ENCODE measurements at places on chromosomes 2 and 18.

- no peak for DNase-seq
Measured at GRCh38 chr18:25798046-25798445, 292.4 kb downstream of the SS18 start.

GRCh38 chr2:137381731-137382130 is 582.5 kb upstream of the HNMT start:
- DNase-seq: no peak

GRCh38 chr18:65544701-65545100 is 206.1 kb upstream of the CDH7 start:
- no peak for DNase-seq

GRCh38 chr2:109031476-109032228 is 42.6 kb upstream of the EDAR start:
- peak; percentile 60 for DNase-seq

GRCh38 chr2:120323214-120323613 is 22.7 kb upstream of the INHBB start:
- no peak for DNase-seq

DNA sequence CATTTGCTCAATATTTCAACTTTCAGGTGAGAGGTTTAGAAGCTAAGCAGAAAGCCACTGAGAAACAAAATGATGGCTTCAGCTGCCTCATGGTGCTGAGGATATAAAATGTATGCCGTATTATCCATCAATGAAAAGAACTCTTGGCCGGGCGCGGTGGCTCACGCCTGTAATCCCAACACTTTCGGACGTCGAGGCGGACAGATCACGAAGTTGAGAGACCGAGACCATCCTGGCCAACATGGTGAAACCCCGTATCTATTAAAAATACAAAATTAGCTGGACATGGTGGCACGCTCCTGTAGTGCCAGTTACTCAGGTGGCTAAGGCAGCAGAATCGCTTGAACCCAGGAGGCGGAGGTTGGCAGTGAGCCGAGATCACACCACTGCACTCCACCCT is 6.0 kb upstream of the SYT4 start:
- no peak for DNase-seq

DNA sequence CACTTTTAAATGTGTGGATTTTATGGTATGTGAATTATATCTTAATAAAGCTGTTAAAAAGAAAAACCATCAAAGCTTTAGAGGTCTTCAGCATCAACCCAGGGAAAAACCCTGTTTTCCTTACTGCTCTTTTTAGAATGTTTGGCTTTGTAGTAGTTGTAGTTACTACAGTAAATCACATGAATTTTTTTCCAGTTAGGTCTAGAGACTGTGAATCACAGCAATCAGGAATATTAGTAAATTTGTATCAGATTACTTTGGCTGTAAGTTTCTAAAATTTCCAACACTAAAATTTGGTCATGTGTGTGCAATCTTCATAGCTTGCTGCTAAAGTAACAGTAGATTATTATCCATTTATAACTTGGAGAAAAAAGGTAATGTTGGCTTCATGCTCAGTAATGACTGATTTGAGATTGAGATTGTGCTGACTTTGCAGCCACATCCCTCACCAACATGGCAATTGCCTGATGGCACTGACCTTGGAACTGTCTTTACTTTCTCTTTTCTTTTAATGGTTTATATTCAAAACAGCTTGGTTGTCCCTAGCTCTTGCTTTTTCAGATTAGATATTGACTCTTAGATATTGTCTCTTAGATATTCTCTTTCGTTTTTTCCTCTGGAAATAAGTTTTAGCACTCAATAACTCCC is 41.1 kb downstream of the LCLAT1 start:
- DNase-seq: no peak

GRCh38 chr2:216001216-216002100 is 11.9 kb downstream of the MREG start:
- DNase-seq: no peak

DNA sequence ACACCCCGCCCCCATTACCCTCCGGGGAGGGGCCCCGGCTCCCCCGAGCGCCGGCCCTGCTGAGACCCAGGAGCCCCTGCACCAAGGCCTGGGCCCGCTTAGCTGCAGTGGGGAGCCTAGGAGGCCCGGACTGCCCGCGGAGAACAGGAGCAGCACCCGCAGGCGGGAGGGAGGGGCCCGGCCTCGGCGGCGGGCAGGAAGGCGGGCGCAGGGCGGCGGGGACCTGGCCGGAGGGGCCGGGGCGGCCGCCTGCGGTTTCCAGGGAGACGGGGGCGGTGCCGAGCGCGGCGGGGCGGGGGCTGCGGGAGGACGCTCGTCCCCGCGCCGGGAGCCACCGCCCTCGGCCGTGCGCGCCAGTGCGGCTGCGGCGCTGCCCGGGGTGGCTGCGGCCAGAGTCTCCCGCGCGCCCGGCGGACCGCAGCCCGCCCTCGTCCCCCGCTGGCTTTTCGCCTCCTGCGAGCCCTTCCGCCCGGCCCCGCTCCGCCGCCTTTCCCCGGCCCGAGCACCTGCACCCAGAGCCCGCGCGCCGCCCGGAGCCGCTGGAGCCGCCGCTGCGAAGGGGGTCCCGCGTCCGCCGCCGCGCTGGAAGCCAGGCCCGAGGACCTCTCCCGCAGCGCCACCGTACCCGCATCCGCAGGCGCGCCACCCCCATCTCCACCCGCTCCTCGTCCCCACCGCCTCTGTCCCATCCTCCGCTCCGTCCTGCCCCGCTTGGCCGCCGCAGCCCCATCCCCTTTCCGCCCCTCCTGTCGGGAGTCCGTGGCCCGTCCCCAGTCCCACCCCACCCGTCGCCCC is 17.2 kb downstream of the GPC1 start:
- peak; percentile 72 for DNase-seq

- DNase-seq: no peak
Measured at GRCh38 chr18:52874774-52875173, 534.8 kb downstream of the DCC start.

- DNase-seq: no peak
Measured at GRCh38 chr18:29418136-29418535, 1241.2 kb upstream of the CDH2 start.

Data from HEK293T (cell line).